ENCODE measurements at places on chromosomes 12 and 14. TPM values are rescaled to one million over a fixed set of nuclear protein-coding genes. Genes with fewer than 3 reads are reported as not detected.

DNA sequence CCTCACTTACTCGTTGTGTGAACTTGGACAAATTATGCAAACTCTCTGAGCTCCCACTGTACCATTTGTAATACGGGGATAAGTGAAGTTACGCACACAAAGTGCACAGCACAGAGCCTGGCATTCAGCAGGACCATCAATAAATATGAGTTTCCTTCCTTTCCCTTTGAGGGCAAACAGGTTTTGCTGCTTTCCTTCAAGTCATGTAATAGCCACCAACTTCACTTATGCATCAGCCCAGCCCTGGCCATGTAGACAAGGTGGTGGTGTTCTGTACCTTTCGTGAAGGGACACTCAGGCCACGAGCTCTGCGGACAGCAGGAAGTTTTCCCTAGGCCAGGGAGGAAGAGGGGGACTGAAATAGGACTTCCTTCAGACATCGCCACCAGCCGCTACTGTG is 272.7 kb downstream of the CACNA1C start:
- no peaks in the 10 kb centered on the region for H3K4me1 ChIP-seq
- H3K27me3 ChIP-seq, result no peaks in the 10 kb centered on the region

EFS gene
- total RNA-seq, result 0.07 TPM

DNA sequence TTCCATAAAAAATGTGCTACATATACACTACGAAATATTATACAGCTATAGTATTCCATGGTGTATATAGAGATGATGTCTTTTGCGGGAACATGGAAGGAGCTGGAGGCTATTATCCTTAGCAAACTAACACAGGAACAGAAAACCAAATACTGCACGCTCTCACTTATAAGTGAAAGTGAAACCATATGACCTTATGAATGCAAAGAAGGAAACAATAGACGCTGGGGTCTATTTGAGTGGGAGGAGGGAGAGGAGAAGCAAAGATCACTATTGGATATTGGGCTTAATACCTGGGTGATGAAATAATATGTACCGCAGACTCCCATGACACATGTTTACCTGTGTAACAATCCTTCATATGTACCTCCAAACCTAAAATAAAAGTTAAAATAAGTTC is 142.8 kb downstream of the LRFN5 start:
- H3K36me3 ChIP-seq, result no peaks in the 10 kb centered on the region
- no peak overlapping the region for H3K4me3 ChIP-seq
- no peak for DNase-seq
- H3K4me1 ChIP-seq, result no peaks in the 10 kb centered on the region
- no peak overlapping the region for H3K27ac ChIP-seq

GRCh38 chr14:75845136-75845804 is 136.5 kb downstream of the TGFB3 start:
- no peaks in the 10 kb centered on the region for H3K27me3 ChIP-seq
- H3K27ac ChIP-seq, result no peak overlapping the region
- no peak for DNase-seq
- H3K36me3 ChIP-seq, result no peaks in the 10 kb centered on the region
- peaks cover 13% of the 10 kb centered on the region for H3K4me1 ChIP-seq

DNA sequence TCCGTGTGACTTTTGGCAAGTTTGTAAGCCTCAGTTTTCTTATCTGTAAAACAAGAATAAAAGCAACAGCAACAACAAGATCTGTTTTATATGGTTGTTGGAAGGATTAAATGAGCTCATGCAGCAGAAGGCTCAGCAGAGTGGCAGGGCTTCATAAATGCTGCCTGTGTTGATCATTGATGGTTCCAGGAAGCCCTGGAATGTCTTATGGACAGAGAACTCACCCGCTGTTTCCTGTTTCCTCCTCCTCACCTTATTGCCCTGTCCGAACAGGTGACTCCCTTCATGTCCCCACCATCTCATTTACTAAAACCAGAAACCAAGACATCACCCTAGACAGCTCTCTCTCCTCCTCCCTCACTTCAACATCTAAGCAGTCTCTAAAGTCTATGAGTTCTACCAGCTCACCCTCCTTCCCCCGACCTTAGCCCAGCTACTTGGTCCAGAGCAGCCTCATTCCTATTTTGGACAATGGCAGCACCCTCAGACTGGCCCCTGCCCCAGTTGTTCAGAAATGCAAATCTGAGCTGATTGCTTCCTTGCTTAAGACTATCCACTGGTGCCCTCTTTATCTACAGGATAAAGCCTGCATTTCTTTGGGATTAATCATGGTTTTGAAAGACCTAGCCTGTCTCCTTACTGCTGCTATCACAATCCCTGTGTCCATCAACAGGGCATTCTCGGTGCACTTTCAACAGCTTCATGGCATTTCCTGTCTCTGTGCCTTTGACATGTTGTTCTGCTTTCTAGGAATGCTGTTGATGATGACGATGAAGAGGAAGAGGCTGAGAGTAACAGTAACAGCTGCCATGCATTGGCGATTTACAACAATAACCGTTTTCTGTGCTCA is 21.4 kb upstream of the GSG1 start:
- no peak for DNase-seq
- H3K27me3 ChIP-seq, result peaks cover 3% of the 10 kb centered on the region
- no peak overlapping the region for H3K27ac ChIP-seq

POTEM gene
- not detected for total RNA-seq

DNA sequence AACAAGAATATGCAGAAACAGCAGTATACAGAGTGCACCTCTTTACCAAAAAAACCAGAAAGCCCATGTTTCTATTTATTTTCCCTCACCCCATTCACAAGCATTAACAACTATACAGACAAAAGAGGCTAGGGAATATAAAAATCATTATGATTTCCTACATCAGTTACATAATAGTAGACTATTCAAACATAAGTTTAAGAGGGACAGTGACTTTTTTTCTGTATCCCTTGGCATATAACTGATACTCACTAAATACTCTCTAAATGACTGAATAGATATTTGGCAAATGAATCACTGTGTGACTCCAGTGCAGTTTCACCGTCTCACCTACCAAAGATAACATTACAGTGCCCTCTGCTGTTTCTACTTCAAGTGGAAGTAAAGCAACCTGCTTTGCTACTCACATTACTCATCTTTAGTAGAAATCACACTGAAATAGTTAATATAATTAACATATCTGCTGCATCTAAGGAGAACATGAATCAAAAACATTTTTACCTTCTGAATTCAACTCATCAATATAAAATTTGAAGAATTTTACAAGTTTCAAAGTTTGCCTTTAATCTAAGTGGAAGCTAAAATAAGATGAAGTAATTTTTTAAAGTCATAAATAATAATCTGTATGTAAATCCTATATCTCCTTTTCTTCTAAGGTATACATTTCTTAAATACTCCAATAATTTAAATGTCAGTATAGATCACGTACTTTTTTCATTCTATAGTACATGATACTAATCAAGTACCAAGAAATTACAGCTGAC is 103.8 kb downstream of the OSBPL8 start:
- DNase-seq, result peak; percentile 66
- no peak overlapping the region for H3K27ac ChIP-seq
- no peaks in the 10 kb centered on the region for H3K4me1 ChIP-seq
- no peaks in the 10 kb centered on the region for H3K27me3 ChIP-seq
- no peaks in the 10 kb centered on the region for H3K36me3 ChIP-seq

GRCh38 chr12:41507286-41507685 is 319.2 kb downstream of the PDZRN4 start:
- H3K27ac ChIP-seq, result no peak overlapping the region
- H3K4me1 ChIP-seq, result no peaks in the 10 kb centered on the region
- no peaks in the 10 kb centered on the region for H3K36me3 ChIP-seq
- no peaks in the 10 kb centered on the region for H3K27me3 ChIP-seq

All from K562 (cell line).